ENCODE measurements at places on chromosomes 2 and 18.

DNA sequence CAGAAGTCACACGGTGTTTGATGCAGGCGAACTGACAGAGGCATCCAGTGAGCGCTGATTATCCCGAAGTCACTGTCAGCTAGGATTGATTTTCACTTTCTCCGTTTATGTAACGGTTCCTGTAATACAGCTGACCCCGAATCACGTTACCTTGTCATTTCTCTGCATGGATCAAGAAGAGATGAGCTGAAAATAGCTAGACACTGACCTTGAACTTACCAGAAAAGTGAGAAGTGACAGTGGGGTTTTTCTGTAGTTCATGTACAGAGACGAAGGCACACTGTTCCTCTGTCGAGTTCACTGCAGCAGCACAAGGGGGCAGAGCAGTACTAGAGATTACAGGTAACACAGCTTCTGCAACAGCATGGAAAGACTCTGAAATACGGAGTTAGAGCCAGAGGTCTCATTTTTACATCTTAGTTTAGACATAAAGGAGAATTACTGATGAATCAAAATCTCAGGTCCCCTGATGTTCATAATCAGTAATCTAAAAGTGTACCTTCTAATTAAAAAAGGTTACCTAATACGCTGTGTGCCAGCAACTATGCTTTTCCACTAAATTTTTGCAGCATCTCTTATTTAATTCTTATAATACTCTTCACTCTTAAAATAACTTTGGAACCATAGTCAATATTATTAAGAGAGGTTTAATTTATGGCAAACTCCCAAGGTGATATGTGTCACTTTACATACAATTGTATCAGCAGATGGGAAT is 33.1 kb downstream of the ARHGAP15 start:
- DNase-seq = no peak

GRCh38 chr2:27218614-27219013 is 1.4 kb downstream of the CAD start:
- DNase-seq = no peak

- no peak for DNase-seq
Observed at GRCh38 chr2:169265591-169265990, 96.7 kb downstream of the LRP2 start.

DNA sequence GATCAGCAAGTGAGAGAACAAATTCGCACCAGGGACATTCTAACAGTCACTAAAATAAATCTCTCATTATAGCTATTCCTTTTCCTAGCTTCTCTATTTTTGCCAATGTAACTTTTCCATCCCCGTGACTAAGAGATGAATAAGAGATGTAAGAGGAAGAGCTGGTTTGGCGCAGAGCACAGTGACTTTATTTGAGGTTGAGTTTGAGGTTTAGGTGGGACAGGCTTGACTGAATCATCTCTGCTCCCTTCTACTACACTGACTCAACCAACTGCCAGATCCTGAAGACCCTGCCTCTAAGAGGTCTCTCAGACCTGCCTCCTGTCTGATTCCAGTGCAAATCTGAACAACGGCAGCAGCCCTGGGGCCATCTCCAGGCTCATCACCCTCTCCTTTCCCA is 28.0 kb downstream of the RFX8 start:
- no peak for DNase-seq

DNA sequence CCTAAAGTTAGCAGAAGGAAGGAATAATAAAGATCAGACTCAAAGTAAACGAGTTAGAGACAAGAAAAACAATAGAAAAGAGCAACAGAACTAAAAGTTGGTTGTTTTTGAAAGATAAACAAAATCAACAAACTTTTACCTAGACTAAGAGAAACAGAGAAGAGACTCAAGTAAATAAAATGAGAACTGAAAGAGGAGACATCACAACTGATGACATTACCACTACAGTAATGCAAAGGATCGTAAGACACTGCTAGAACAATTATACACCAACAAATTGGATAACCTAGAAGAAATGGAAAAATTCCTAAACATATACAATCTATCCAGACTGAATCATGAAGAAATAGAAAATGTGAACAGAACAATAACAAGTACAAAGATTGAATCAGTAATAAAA is 139.3 kb downstream of the CD226 start:
- DNase-seq = no peak

DNA sequence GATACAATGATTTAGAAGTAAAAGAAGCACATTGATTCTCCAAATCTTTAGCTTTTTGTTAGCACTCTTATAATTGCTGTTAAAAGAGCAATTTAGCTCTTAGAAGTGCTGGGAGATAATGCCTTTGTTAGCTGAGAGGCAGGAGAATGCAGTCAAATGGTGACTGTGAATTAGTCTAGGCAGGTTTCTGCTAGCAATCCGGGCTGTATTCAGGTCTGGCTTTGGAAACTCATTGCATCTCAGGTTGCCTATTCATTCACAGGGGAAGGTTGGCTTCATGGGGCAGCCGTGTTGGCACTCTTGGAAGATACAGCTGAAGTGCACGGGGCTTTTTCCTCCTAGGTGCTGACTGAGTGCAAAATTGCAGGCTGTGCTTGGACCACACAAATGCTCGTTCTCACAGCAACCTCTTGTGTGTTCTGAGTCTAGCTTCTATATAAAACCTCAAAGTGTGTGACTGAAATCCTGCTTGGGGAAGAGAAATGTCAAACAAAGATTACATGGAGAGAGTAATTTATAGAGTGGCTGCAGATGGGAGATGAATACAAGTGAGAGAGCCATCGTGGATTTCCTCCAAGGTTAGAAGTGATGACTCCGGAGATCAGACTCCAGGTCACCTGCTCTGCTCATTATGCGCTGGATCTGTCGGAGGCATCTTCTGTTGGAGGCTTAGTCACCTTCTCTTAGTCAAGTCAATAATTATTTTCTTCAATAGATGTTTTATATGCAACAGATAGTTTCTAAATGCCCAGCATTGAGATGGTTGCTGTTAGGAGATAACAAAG is 167.8 kb downstream of the PMAIP1 start:
- DNase-seq = no peak

- no peak for DNase-seq
Observed at GRCh38 chr2:219081701-219082331, 21.1 kb upstream of the IHH start.

Data from DMS79 (cell line).